ENCODE measurements at places on chromosomes 7 and 10.

- DNase-seq, result no peak
These were observed 53.2 kb upstream of the MACC1 start for GRCh38 chr7:20270371-20270770.

GRCh38 chr7:34454381-34454780 is 203.6 kb upstream of the NPSR1 start:
- no peak for DNase-seq

GRCh38 chr10:70984986-70985722 is 96.8 kb upstream of the PCBD1 start:
- DNase-seq, result no peak

- DNase-seq, result no peak
These were observed 101.5 kb upstream of the C1GALT1 start for GRCh38 chr7:7080802-7081201.

DNA sequence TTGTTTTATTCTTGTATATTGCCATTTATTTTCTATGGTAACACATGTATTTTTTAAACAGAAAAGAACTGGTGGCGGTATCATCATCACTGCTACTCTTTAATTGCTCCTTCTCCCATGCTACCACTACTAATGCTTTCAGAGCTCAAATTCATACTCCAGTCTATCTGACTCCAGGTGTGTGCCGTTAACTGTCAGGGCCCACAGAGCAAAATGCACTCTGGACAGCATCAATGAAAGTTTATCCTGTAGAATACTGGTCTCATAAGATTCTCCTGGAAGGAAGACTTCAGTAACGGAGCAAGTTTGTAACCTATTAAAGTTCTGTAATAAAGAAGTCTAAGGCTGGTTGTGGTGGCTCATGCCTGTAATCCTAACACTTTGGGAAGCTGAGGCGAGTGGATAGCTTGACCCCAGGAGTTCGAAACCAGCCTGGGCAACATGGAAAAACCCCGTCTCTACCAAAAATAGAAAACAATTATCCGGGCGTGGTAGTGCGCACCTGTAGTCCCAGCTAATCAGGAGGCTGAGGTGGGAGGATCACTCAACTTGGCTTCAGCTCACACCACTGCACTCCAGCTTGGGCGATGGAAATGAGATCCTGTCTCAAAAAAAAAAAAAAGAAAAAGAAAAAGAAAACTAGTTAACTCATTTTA is 18.4 kb downstream of the ZNRF2 start:
- no peak for DNase-seq

- no peak for DNase-seq
These were observed 43.8 kb downstream of the TCERG1L start for GRCh38 chr10:131267814-131268095.

DNA sequence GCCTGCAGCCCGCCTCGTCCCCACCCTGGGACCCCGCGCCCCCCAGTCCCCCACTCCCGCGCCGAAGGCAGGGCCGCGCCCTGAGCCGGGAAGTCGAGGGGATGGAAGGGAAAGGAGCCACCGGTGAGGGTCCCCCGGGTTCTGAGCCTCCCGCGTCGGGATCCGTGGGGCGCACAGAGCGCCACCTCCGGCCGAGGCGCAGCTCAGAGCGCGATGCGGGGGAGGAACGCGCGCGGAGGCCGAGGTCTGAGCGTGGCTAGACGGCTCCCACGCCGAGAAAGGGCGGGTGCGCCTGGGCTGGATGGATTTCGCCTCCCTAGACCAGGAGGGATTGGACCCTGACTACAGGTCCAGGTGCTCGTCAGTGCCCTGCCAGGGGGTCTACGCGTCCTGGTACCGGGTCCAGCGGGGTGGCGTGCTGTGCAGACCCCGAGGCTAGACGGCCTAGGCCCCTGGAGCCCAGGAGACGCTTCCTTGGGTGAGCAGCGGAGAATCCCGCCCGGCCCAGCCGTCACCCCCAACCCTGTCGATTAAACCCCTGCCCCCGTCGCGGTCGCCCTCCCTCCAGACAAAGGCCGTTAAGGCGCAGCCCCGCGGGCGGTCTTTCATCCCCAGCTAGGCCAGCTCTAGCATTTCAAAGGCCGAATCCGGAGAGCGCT is 986 bp upstream of the PDGFA start:
- no peak for DNase-seq
